ENCODE measurements at places on chromosomes 12 and 14. TPM values are rescaled to one million over a fixed set of nuclear protein-coding genes. Genes with fewer than 3 reads are reported as not detected.

DNA sequence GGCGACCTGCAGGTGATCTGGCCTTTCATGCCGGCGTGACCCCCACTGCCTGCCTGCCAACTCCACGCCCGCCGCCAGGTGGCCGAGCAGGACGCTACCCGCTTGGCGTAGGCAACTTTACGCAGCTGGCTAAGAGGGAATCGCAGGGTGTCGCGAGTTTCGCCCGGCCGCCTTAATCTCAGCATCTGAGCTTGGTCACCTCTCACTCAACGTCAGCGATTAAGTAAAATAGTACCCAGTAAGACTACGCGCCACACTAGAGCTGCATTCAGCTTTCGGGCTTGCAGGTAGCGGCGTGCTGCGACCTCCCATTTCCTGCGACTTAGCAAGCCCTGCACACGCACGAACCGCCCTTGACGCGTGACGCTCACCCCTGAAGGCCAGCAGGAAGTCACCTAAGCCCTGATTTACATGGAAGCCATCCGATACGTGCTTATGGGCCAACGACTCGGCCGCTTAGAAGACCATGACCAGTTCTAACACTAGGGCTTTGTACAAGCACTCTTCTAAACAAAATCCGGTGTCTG lies 33.2 kb downstream of the WBP11 start:
- peak; percentile 78 for DNase-seq

- no peak for DNase-seq
Measured at GRCh38 chr12:1611803-1612572, 17.0 kb upstream of the WNT5B start.

- no peak for DNase-seq
Measured at GRCh38 chr12:44247588-44247987, 411.7 kb downstream of the TMEM117 start.

GRCh38 chr14:38297681-38298080 lies 41.8 kb upstream of the CLEC14A start:
- no peak for DNase-seq

- peak; percentile 74 for DNase-seq
Measured at GRCh38 chr12:6613776-6614512, 6.8 kb upstream of the CHD4 start.

DNA sequence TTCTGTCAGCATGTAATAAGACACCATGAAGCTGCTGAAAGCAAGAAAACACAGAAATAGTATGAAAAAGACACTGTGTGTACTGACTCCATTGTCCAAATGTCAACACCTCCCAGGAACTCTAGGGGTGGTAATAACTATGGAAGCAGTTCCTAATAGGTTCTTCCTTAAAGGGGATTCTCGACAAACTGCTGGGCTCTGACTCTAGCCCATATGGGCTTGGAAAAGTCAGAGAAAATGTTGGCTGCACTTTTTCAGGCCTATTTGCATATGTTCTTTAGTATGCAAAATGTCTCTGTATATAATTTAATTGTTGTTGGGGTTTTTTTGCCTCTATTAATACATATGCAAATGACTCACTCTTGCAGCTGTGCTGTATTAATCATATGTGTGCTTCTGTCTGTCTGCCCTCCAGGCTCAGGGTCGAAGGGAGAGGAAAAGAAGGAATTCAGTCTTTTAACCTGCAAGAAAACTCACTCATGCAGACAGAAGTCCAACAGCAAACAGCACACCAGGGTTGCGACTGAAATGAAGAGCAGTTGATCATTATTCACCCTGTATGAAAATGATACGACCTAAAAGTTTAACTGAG lies 317.6 kb downstream of the SOX5 start:
- peak; percentile 62 for DNase-seq

DNA sequence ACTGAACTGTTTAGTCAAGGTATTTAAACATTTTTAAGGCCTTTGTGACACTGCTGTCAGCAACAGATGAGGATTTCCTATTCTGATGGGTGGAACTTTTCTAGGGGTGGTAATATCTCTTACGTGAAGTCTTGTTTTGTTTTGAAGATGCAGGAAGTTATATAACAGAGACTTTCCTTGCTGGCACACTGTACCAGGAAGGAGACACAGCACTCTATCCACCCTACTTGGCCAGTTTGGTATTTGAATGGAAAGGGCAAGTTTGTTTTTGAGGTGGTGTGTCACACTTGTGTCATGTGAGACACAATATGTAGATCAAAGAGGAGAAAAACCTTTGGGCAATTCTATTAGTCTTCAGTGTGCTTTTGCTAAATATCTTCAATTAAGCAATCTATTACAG lies 51.6 kb upstream of the SRP54 start:
- DNase-seq = peak; percentile 8

DNA sequence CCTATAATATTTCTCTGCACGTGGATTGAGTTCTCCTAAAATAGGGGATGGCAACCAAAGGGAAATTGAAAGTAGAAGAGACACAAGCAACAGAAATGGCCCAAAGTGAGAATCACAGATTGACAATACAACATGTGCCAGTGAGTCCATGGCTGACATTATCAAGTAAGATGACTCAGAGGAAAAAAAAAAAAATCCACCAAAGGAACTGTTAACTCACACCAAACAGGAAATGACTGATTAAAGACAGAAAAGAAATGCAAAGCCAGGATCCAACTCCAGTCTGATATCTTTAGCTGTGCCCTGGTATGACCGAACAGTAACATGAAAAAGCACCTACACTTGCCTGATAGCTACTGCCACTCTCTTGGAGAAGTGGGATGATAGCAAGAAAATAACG lies 485.0 kb downstream of the PRKD1 start:
- peak; percentile 71 for DNase-seq

DNA sequence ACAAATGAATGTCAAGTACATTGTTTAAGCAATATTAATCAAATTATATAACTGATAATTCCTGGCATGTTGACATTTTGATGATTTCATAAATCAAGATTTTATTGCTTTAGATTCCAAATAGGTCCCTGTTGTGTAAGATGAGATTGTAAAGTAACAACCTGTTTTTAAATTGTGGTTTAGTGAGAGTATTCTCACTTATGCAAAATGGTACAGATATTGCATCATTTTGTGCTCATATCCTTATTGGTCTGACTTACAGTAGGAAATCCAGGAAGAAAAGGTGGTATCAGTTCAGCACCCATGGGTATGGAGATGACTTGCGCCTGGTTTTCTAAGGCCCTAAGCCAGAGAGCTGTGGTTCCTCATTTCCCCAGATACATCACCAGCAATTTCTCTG lies 165.5 kb downstream of the KIF21A start:
- no peak for DNase-seq

GRCh38 chr12:103571286-103571685 lies 15.8 kb upstream of the STAB2 start:
- peak; percentile 35 for DNase-seq

DNA sequence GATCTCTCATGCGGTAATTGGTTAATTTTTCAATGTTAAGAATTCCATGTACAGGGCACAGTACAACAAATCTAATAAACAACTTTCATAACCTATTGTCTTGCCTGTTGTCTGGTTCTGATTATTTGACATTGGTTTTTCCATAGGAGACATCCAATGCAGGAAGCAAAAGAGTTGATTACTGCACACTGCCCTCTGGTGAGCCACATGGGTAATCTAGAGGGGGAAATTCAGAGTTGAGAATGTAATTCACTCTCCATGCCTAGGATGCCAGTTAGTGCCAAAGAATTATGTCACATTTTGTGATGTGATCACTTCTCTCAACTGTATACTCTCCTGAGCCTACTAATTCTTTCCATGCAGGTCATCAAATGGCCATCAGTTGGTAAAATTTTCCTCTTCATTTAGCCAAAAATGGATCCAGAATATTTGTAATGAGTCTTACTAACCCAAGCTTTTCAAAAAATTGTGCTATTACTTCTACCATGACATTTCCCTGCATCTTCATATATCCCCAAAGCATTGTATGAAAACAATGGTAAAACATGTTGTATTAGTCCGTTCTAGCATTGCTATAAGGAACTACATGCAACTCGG lies 17.7 kb upstream of the CCDC91 start:
- peak; percentile 72 for DNase-seq

DNA sequence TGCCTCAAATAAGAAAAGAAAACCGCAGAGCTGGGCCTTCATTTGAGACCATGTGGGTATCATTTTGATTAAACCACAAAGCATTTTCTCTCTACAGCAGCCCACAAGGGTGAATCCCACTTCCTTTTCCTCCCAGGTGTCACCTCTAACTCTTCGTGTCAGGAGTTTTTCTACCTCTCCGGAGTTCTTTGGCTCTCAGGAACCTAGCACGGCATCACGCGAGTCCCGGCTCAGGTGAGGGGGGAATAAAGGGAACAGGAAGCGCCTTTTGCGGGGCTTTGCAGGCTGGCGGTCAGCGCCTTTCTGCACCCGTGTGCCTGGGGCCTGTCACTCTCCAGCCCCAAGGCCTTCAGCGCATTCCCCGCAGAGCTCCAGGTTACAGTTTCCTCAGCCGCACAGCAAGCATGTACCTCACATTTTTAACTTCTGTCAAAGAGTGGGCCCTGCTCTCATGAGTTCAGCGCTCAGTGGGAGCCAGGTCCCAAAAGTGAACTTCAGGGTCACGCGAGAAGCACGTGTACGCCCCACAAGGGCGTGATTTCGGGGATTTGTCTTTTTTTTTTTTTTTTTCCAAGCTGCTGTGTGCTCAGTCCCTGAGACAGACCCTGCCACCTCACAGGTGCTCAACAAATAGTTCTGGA lies 740 bp upstream of the PRPF40B start:
- no peak for DNase-seq

DNA sequence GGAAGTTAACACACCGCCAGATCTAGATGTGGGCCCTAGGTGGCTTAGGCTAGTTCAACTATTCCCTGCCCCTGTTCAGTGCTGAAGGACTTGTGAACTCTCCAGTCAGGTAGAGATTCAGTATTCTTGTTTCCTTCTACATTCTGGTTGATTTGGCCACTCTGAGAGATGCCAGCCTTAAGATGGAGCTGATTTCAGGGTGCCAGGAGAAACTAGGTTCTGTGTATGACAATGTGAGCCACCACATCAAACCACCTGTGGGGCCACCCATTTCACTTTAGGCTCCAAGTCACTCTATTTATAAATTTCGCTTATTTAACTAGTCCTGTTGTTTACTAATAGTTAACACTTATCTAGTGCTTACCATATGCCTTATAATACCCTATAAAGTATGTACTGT lies 26.0 kb downstream of the FRMD6 start:
- no peak for DNase-seq

DNA sequence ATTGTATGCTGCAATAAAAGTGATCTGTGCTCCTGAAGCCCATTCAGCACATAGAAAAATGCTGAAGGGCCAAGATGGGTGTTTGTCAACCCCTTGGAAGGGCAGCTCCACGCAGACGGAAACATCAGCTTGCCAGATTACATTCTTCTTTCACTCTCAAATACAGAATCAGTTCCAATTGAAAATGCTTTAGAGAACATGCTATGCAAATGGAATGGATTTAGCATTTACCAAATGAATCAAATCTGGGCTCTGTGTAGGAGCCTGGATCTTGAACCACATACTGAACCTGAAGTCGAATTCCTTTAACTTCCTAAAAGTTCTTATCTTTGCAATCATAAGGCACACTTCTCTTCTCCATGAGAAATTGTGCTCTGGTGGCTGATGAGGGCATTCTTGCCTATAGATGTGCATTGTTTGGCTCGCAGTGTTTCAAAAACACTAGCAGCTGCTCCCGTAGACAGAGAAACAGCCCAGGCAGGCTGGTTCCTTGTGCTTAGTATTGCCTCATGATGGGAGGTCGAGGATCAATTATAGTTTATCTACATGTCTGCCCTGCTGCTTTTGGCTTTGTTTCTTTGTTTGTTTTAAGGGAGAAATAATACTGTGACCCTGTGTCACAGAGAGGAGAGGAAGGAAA lies 489.8 kb upstream of the FLRT2 start:
- no peak for DNase-seq

- no peak for DNase-seq
Measured at GRCh38 chr12:2553388-2554126, 241.2 kb upstream of the FKBP4 start.

GRCh38 chr14:52005625-52006024 lies 16.3 kb downstream of the RTRAF start:
- DNase-seq = no peak

The SIX4 gene
- polyA plus RNA-seq = 2.6 TPM

The CBLN3 gene
- 1.3 TPM for polyA plus RNA-seq

The MAP3K12 gene
- polyA plus RNA-seq = 10.4 TPM

The WNT1 gene
- not detected for polyA plus RNA-seq

The PZP gene
- polyA plus RNA-seq = not detected

Measured in foreskin keratinocyte (primary cell).